ENCODE measurements at places on chromosomes 7 and 10.

GRCh38 chr10:34581801-34582532, 233.1 kb downstream of the PARD3 start:
- no peak for DNase-seq

- peak; percentile 37 for DNase-seq
Observed at GRCh38 chr7:29988424-29989256, 961 bp downstream of the SCRN1 start.

DNA sequence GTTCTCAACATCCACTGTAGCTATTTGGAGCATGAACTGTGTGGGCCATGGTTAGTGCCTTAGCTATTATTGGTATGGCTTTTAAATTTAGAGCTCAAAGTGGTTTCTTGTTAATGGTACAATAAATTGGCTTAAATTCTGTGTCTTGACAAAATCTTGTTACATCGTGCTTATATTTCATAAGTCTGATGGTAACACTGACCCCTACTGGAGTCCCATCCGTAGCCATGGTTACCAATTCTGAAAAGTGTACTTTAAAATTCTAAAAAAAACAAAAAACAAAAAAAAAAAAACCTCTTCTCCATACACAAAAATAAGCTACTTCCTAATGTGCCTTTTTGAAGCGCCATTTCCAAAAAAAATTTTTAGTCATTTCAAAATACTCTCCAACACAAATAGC, 6.4 kb upstream of the RPP30 start:
- DNase-seq = no peak

DNA sequence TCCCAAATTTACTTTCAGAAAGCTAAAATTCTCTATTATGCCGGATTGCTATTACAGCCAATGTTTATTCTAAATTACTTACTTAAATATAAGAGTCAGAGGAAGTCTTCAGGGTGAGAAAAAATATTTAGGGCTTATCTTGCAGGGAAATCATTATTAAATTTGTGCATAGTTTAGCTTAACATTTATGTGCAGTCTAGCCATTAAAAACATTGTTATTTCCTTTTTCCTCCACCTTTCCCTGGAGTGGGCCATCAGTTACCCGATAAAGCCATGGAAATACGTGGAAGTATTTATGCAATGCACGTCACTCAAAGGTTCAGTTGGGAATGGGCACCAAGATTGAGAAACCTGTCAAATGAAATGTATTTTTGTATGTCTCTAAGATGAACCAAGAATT, 9.5 kb upstream of the TAS2R60 start:
- DNase-seq = no peak

DNA sequence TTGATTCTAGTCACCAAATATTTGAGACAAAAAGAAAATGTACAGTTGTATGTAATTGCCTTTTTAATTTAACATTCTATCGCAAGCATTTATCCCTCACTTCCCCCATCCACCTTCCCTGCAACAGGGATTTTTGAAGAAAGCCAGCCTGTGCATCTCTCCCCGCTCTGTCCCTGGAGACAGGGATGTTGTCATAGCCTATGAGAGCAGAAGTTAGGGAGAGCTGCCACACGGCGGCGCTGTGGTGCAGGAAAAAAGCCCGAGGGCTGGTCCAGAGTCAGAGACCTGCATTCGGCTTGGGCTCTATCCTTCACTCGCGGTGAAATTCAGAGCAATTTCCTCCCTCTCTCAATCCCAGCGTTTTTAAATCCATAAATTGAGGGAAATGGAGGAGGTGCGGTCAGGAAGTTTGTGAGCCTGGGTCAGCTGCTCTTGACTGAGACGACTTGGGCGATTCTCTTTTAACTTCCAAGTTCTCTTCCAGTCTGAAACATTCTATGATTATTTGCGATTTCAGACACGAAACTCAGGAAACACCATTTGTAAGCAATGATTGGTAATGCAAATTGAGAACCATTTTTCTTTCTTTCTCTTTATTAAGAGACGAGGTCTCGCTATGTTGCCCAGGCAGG, 17.5 kb downstream of the HKDC1 start:
- DNase-seq = peak; percentile 70

- DNase-seq = no peak
Observed at GRCh38 chr10:70564901-70565351, 37.6 kb downstream of the PRF1 start.

DNA sequence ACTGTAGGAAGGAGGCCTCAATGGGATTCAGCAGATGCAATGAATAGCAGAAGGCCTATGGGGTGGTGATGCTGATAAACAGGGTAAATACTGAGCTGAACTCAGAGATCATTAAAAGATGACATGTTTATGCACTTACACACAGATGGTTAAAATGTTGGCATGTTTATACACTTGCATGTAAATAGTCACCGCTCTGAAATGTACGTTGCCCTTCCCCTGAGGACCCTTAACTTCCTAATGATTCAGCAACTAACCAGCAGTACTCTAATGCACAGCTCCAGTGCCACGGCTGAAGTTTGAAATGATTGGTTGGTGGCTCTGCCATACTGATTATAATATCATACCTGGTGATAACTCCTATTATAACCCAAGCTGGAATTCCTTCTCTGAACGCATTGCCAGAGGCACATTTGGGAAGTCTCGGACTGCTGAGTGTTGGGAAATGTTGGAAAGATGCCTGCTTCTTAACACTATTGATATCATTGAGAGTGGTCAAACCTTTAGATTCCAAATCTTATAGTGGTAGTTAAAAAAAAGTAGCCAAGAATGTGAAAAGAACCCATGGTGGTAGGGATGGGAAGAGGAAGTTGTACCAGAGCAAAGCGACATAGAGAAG, 3.7 kb upstream of the CAV1 start:
- no peak for DNase-seq

DNA sequence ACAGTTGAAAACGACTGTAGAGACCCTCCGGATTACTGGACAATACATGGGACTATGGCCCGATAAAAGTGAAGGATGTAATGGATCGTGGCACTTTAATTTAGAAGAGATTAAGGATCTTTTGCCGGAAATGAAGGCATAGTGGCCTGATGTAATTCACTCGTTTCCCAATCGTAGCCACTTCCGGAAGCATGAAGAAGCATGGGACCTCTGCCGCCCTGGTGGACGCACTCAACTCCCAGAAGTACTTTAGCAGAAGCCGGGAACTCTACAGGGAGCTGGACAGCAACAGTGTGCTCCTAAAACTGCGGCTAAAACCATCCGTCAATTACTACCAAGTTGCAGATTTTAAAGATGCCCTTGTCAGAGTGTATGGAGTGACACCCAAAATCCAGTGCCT, 59.6 kb upstream of the NUPR2 start:
- no peak for DNase-seq

DNA sequence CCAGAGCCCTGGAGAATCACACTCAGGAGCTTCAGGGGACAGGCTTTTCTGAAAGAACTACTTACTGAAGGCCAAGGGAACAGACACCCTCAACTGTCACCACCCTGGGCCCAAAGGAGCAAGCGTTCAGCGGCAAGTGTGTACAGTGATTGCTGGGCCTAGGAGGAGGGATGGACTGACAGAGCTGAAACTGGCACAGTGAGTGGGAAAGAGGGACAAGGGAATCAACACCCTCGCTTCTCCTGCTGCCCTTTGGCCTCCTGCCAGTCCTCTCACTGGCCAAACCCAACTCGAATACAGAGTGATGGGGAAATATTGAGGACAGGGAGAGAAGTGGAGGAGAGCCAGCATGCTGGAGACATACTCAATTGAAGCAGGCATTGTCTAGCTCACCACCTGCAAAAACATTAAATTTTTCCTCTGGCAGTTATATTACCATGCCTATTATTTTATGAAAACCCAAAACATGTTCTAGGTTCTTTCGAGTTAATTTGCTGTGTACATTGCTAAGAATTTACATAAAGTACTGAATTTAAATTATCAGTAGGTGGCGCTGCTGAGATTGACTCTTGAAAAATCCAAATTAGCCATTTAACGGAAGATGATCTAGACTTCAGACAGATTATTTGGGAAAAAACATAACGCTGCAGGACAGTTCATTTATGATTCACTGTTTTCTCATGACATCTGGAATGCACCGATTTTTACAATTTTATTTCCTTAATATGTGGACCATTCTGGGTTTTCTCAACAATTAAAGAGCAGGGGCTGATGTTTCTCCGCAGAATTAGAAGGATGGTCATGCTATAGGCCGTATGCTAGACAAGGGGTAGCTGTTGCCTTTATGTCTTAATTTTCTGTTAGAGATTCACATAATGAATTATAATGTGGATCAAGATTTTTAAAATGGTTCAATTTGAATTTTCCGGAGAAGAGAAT, 14.7 kb upstream of the TMEM236 start:
- DNase-seq = no peak
